Fibroblast of lung (primary cell): ENCODE measurements at places on chromosomes 7 and 10. TPM values are rescaled to one million over a fixed set of nuclear protein-coding genes. Genes with fewer than 3 reads are reported as not detected.

DNA sequence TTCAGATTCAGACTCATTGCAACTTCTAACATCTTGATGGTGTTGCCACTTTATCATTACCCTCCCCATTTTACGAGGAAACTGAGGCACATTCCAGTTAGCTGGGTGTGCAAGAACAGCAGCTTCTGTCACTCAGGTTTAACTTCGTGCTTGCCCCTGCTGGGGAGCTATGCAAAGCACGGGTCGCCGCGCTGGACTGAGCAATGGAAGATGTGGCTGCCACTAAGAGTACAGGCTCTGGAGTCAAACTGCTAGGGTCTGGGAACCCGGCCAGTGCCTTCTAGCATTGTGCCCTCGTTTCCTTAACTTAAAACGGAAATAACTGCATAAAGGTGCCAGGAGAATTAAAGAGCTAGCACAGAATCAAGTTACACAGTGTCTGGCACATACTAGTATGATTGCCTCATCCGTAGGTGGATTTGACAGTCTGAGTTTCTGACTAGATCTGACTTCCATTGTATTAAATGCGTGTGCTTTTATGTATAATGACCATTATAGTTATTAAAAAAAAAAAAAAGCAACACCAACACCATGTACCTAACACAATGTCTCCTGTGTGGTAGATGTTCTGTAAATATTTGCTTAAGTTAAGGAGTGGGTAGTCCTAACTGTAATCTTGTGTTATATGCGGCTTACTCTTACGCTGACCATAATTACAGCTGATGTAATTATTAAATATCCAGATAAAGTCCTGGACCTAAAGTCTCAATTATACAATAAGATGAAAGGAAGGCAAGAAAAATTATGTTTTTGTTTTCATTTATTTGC is 842 bp downstream of the ZNF22 start:
- peak; percentile 81 for DNase-seq

DNA sequence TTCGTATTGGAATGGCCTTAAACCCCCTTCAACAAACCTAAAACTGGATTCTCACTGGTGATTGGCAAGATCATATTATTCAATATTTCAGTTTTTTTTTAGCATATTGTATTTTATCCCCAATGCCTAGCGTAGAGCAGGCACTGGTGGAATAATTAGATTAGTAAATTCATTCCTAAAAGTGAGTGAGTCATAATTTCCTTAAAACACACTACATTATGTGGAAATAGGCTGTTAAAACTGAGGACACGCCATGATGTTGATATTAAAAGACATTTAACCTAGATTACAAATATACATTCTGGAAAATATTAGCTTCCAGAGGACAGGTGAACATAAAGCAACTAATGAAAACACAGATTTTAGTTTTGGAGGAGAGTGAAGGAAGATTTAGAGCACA is 463.9 kb downstream of the PARD3 start:
- peak; percentile 10 for DNase-seq

DNA sequence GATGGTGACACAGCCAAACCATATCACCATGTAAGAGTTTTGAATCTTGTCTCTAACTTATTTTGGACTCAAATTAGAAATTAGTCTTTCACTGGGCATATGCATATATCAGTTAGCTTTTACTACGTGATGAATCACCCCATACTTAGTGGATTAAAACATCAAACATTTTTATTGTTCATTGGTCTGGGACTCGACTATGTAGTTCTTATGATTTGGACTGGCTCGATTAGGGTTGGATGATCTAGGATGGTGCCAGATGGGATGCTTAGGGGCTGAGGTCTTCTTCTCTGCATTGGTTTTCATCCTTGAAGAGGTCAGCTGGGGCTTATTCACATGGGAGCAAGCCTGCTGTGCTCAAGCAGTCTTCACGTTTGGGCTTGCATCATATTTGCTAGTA is 264.9 kb downstream of the EXOC4 start:
- DNase-seq = peak; percentile 54

- no peak for DNase-seq
Measured at GRCh38 chr7:23168111-23168885, 13.6 kb upstream of the NUP42 start.

The CACNB2 gene
- total RNA-seq = 0.66 and 1.5 TPM in 2 replicates

The UTF1 gene
- not detected in 2 replicates for total RNA-seq
